ENCODE measurements at places on chromosomes 3 and 15.

- no peak for DNase-seq
These were observed 236.1 kb downstream of the RORA start for GRCh38 chr15:60993008-60993407.

DNA sequence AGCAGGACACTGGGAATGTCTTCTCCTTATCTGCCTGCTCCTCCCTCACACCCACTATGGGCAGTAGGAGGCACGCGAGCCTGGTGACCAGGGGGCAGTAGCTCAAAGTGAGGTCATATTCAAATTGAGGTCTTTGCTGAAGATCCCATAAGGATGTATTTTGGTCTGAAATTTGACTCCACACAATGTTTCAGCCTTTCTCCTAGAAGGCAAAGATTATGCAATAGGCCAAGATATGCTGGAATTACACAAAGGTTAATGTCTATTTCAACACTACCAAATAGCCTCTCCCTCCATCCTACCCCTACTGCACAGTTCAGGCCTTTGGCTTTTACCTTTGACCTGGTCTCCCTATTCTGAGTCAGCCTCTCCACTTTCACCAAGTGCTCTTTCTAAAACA, 203.0 kb downstream of the TIGIT start:
- DNase-seq = no peak

- DNase-seq = no peak
These were observed 57.2 kb downstream of the ATP1B3 start for GRCh38 chr3:141933421-141934300.

DNA sequence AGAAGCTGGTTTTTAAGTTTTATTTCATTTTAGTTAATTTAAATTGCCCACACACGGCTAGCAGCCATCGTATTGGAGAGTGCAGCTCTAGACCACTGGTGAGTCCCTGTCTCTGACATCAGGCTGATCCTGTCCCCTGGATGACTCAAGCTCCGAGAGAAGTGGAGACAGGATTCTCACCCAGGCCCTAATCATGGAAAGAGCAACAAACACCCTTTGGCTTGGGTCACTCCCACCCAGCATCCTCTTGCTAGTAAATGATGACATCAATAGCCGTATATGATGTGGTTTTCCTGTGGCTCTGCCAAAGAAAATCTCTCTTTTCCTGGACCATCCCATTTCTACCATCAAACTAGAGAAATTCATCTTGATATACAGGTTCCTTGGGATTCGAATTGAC, 182.2 kb downstream of the NTRK3 start:
- DNase-seq = no peak

DNA sequence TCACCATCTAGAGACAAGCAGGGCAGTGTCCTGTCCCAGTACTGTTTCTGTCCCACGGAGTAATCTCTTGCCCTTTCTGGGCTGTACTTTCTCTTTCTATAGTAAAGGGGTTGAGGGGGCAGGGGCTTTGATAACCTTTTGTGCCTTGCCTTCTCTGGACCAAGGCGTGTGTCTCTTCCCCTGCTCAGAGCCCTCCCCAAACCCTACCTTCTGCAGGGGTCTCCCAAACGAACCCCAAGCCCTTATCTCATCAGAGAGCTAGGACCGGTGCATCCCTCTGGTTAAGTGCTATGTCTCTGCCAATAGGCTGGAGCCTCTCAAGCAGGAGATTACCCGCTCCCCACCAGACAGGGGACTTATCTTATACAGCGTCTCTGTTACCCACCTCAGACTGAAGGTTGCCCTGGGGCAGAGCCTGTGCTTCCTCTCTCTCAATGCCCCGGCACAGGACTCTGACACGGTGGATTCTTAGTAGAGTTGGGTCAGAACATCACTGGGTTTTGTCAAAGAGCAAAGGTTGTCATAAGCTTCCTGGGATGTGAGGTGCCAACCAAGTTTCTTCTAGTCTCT, 2.9 kb downstream of the PLEKHO2 start:
- DNase-seq = no peak

Data from stimulated activated naive CD8-positive, alpha-beta T cell treated with anti-CD3 and anti-CD28 coated beads, Interleukin-15, Interleukin-2, amounts not matched to agents 100 U/mL and 50 U/mL, for 24 hours (primary cell).